ENCODE measurements at places on chromosomes 1 and 21.

- no peak for DNase-seq
These were observed 31.0 kb downstream of the KRTAP24-1 start for GRCh38 chr21:30251781-30252180.

DNA sequence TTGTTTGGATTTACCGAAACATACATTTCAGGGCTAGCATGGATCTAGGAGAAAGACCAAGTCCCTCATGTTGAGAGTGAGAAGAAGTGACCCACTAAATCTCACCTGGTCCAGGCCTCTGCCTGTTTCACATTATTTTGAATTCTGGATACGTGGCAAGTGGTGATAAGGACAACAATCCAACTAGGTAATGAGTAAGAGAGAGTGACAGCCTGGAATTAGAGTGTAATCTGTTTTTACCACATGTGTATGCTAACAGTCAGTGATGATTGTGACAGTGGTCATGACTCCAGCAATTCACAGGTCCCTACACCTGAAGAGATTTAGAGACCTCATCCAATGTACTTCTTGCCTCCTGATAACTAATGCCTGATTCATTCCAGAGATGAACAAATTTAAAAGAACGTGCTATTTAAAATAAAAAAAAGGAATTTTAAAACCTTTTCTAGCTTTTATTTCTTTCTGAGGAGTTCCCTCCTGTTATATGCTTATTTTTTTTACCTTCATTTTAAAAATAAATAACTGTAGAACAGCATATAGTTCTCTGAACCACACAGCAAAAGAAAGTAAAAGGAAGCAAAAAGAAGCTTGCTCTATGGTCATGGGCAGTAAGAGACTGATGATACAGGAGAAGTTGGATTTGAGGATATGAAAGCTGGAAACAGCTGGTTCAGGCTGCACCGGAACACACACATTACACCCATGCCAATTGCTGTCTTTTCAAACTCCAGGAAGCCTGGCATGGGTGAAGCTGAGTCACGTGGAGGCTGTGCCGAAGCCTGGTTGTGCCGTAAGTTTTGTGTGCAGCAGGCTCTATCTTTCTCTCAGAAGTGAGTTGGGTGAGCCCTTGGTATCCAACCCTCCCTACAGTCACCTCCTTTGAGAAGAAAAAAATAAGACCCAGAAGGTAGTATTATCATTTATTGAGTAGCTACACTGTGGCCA is 14.7 kb downstream of the C1orf116 start:
- no peak for DNase-seq

DNA sequence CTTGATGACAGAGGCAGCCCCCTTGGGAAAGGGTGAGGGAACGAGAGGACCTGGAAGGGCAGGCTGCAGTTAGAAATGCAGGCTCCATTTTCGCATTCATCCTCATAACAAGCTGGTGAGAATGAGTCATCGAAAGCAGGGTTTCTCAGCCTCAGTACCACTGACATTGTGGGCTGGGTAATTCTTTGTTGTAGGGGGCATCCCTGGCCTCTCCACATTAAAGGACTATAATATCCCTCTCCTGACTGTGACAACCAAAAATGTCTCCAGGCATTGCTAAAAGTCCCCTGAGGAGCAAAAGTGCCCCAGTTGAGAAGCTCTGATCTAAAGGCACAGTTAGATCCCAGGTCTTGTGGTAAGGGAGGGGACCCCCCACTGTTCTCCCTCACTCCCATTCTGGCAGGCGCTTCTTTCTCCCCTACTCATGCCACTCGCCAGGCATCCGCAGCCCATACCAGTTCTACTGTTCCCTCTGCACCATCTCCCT is 20.4 kb downstream of the KCNN3 start:
- no peak for DNase-seq

GRCh38 chr1:175810305-175810704 is 66.9 kb upstream of the TNR start:
- DNase-seq, result no peak

DNA sequence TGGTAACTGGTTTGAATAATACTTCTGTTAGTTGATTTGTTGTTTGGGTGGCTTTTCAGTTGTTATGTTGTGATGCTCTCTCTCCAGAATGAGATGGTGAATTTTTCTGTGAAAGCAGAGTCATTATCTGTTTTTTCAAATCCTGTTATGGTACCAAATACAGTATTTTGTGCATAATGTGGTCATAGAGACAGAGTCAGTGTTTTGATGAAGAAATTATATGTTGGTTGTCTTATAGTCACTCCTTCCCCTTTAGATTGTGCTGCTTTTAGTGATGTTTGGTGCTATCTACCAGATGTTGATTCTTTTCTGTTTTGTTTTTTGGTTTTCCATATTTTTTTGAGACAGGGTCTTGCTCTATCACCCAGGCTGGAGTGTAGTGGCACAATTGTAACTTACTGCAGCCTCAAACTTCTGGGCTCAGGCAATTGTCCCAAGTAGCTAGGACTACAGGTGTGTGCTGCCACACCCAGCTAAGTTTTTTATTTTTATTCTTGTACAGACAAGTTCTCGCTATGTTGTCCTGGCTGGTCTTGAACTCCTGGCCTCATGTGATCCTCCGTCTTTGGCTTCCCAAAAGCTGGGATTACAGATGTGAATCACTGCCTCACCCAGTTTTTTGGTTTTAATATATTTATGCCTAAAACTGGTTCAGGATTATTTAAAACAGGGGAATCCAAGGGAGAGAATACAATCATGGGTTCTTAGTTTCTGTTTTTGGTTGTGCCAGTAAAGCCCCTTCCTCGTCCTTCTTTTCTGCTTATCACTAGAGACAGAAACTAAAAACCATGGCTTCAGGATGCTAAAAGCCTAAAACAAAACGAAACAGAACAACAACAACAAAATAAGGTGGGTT is 7.3 kb downstream of the PPP2R5A start:
- DNase-seq, result no peak

- DNase-seq, result no peak
These were observed 239.0 kb downstream of the SDCCAG8 start for GRCh38 chr1:243494741-243495431.

DNA sequence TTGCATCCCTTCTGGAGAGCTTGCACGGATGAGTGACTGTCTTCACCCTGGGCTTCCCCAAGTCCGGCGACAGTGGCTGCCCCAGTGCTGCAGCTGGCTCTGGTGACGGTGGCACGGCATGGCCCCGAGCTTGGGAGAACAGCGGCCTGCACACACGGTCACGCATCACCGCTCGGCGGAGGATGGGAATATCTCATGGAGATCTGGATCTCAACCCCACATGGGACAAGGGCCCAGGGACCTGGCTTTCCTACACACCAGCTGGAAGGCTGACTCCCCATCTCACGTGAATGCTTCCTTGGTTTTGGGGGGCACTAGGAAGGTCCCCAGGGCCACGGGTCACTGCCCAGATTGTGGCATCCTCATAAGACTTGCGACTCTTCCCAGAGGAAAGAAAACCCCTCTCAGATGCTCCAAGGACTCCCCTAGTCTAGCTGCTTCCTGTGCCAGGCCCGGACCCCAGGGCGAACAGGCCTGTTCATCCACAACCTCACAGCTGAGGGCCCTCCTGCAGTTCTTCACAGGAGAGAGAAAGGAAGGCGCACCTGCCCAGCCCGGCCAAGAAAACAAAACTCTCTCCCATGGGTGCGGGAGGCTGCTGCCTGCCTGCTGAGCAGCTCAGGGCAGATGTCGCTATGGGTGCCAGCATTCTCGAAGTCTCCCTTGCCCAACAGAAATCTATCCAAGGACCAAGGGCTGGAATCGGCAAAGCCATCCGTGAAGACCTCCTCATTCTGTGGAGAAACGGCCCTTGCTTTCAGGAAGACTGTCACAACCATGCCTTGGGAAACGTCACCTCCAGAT is 9.9 kb downstream of the CFAP410 start:
- no peak for DNase-seq

DNA sequence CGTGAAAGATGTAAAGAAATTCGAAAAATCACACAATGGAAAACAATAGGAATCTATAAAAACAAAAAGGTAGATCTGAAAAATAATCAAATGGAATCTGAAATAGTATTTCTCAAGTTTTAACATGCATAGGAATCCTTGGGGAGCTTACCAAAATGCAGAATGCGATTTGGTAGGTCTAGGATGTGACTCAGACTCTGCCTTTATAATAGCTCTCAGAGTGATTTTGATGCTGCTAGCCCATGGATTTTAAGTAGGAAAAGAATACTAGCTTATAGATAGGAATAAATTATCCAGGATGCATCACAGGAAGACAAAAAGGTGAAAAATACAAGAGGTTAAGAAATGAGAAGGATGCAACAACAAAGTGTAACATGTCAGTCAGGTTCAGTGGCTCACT is 14.1 kb upstream of the RABGGTB start:
- no peak for DNase-seq

- DNase-seq, result no peak
These were observed 9.1 kb downstream of the CRB1 start for GRCh38 chr1:197277166-197277565.

DNA sequence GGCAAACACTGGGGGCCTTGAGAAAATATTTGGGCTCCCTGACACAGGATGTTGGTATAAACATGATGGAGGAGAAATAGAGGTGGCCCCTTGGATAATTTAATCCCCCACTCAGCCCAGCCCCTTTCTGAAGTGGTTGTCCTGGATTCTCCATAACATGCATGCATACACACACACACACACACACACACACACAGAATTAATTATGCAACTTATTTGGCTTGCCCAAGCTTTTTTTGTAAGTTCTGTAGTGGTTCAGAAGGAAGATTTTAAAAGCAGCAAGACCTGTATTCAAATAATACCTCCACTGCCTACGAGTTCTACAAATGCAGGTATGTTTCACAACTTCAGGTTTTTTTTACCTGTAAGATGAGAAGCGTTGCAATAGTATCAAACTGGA is 15.0 kb downstream of the ATF3 start:
- DNase-seq, result no peak

DNA sequence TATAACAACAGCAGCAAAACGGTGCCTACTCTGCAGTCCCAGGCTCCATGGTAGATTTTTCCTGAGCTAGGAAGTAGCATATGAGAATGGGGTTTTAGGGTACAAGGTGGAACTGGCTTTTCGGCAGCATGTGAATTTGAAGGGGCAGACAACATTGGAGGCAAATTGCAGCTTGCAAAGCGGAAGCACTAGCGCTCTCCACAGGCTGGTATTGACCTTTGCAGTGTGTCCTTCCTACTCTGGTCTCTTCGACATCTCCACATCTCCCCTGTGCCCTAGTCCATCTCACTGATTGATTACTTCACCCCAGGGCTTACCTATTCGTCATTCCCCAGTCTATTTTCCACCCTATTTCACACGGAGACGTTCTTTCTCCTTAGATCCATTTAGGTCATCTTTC is 13.0 kb downstream of the IGSF21 start:
- DNase-seq, result no peak

DNA sequence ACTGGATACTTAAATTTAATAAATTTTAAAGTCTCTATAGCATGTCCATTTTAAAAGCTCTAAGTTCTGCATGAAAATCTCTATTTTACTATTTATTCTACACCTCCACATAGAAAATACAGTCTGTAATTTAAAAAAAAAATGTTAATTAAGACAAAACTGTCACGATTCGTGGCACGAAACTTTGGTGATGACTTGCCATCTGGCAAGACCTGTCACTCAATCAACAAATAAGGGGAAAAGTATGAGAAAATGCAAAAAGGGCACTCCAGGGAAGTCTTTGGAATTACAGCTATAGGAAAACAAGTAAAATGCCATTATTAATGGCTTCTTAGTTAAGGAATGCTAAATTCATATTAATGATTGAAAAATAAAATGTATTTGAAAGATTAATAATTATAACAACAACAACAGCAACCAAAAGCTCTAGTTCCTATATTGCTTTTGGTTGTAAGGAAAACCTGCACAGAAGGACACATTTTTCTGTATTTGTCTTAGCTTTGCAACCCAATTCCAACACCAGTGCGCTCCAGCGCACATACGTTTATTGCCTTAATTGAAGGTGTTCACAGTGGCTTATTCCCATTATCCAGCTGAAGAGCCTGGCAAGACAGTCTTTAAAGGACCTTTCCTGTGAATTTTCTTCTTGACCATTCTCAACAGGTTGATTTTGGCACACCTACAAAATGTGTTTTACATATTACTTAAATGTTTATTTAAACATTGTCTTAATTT is 107.8 kb downstream of the PLPPR5 start:
- no peak for DNase-seq

GRCh38 chr1:3116560-3116959 is 47.6 kb downstream of the PRDM16 start:
- no peak for DNase-seq

DNA sequence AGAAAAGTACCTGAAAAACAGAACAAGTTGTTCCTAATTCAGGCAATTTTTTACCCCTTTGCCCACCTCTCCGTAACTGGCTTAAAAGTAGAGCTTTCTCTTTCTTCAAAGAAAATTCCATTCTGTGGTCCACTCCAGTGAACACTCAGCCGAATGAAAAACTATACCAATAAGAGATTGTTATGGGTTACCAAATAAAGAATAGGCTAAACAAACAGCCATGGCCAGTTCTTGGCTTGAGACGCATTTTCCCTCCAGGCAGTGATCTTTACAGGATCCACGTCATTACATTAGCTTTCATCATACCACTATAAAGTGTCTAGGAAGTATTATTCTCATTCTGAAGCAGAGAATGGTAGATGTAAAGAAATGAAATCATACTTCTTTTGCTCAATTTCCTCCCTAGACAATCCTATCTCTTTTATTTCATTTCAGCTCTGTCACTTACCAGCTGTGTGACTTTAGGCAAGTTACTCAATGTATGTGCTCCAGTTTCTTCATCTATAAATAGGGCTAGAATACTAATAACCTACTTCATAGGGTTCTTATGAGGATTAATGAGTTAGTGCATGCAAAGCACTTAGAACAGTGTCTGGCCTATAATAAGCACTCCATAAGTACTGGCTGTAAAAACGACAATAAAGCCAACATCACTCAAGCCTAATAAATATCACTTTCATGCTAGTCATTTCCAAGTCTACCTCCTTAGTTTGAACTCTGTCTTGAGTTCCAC is 26.5 kb upstream of the TRIM45 start:
- no peak for DNase-seq

DNA sequence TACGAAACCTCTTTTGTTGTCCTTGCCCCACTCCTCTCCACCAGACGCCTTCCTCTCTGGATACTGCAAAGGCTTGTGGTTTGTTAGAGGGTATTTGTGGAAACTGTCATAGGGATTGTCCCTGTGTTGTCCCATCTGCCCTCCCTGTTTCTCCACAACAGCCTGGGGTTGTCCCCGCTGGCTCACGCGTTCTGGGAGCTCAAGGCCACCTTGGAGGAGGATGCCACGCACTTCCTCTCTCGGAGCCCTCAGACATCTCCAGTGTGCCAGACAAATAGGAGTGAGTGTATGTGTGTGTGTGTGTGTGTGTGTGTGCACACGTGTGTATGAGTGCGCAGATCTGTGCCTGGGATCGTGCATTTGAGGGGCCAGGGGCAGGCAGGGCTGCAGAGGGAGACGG is 37.6 kb upstream of the IL19 start:
- DNase-seq, result no peak

GRCh38 chr1:41122851-41123518 is 101.5 kb upstream of the SLFNL1 start:
- peak; percentile 24 for DNase-seq

GRCh38 chr1:241181471-241181870 is 175.5 kb downstream of the RGS7 start:
- DNase-seq, result no peak

GRCh38 chr1:27543284-27543683 is 53.3 kb upstream of the WASF2 start:
- DNase-seq, result no peak

GRCh38 chr1:115412286-115412685 is 74.2 kb upstream of the NGF start:
- no peak for DNase-seq

- DNase-seq, result no peak
These were observed 105.3 kb downstream of the BCAR3 start for GRCh38 chr1:93576346-93576745.

GRCh38 chr1:160078512-160079195 is 2.7 kb upstream of the KCNJ9 start:
- peak; percentile 65 for DNase-seq
